ENCODE measurements at places on chromosomes 16 and 17.

GRCh38 chr17:78766743-78767294 is 15.3 kb downstream of the CYTH1 start:
- DNase-seq: no peak

DNA sequence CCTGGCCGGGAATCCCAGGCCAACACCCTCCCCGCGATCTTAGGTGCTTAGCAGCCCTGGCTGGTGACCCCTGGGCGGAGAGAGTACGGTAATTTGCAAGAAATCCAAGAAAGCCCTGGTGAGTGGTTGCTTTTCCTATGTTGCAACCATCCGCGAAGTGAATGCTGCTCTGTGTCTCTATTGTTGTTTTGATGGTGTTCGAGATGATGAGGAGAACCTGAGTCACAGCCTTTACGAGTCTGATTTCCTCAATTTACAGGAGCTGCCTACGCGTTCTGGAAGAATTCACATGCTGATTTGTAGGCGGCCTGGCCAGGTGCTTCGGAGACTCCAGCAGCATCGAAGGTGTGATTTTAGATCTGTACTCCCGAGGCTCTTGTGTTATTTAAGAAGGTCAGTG is 63.3 kb downstream of the TMEM235 start:
- no peak for DNase-seq

DNA sequence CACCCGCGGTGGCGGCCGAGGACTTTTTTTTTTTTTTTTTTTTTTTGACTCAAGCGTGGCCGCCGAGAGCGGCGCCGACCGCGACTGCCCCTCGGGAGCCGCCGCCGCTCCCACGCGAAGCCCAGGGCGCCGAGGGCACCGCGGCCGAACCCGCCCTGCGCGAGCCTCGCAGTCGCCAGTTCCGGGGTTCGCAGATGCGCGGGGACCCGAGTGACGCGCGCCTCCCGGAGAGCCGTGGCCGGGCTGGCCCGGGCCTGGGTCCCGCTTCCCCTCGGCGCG is 1.1 kb downstream of the METRNL start:
- DNase-seq: no peak

- no peak for DNase-seq
Observed at GRCh38 chr16:69589434-69590269, 23.9 kb downstream of the NFAT5 start.

DNA sequence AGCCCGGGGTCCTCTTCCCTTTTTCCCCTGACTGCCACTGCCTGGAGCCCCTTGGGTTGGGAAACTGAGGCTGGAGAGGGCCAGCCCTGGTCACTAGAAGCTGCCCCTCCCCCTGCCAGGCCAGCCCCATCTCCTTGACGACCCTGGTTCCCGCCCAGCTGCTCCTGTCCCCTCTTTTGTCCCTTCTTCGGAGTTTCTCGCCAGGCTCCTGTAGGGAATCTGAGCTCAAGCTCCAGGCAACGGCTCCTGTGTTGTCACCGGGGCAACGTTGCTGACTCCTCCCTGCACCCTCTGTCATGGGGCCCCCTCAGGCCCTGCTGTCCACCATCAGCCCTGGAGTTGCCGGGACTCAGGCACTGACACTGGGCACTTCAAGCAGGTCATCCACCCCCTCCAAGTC is 5.7 kb downstream of the LLGL1 start:
- DNase-seq: no peak

DNA sequence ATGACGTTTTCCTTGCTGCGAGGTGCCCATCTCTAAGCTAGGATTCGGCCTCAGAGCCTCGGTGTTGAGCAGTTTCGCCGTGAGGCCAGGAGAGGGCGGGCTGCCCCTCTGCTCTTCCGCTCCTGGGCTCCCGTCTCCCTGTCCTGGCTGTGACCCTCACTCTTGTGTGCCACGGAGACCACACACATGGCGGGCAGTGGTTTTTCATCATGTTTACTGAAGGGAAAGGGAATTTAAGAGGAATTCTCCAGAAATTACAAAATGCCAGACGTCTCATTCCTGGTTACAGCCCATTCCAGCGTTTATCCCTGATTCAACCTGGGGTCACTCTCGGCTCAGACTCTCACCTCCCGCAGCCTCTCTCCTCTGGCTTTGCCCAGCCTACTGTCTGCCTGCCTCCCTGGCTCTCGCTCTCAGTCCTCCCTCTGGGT is 96.8 kb upstream of the ELAC2 start:
- DNase-seq: no peak

- peak; percentile 58 for DNase-seq
Observed at GRCh38 chr17:48618256-48618896, 3.3 kb upstream of the HOXB8 start.

DNA sequence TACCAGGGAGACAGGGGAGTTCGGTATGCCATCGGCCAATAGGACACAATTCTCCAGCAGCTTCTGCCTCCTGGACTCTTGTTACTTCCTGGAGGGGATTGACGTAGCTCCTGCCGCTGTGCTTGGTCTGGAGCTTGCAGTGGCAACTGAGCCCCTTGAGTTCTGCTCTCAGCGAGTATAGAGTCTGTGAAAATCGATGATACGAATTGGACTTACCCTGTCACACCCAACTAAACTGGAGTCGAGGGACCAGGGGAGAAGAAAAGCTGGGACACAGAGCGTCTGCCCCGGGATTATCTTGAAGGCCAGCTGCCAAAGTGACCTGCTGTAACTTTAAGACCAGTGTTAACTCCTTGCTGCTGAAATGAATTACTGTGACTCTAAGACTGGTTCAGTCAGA is 22.2 kb downstream of the SEC14L1 start:
- no peak for DNase-seq

DNA sequence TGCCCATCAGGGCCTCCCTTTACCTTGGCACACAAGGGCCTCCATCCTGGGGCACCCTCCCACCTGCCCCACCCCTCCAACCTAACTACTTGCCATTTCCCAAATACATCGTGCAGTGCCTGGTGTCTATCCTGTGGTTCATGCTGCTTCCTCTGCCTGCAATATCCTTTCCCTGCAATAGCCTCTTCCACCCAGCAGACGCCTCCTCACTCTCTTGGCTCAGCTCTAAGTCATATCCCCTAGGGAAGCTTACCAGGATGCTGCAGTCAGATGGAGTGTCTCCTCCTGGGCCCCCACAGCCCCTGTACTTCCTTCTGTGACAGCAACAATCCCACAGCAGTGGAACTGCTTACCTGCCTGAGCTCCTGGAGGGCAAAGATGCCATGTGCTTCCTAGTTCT is 36.7 kb downstream of the CCDC182 start:
- no peak for DNase-seq

DNA sequence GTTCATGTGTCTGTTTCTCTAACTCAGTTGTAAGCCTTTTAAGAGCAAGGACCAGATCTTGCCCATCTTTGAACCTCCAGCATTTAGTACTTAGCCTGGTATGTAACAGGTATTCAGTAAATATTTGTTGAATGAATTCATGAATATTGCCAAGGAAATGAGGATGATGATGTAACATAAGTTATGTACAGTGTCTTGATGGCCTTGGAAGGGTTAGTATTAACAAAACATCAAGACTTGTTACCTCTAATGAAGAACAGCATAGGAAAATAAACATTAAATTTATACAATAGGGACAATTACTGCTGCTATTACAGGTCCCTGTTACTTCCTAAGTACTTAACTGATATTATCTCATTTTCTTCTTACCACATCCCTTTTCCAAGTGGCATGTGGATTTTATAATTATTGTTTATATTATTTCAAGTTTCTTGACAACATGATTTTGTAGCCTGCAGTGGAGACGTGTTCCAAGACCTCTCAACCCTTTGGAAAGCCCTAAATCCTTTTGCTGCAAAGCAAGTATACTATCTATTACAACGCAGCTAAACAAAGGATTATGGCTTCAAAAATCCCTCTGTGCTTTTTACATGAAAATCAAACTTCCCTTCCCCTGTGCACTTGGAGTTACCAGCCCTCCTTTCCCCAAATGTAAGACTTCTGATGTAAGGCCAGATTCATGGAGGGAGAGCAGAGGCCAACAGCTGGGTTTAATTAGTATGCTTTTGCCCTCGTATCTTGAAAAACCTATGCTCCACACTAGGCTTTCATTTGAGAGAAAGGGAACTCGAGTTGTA is 77.4 kb upstream of the SMIM36 start:
- no peak for DNase-seq

GRCh38 chr17:17153709-17154108 is 52.4 kb downstream of the PLD6 start:
- DNase-seq: no peak

- no peak for DNase-seq
Observed at GRCh38 chr17:50052241-50052796, 3.6 kb upstream of the ITGA3 start.

DNA sequence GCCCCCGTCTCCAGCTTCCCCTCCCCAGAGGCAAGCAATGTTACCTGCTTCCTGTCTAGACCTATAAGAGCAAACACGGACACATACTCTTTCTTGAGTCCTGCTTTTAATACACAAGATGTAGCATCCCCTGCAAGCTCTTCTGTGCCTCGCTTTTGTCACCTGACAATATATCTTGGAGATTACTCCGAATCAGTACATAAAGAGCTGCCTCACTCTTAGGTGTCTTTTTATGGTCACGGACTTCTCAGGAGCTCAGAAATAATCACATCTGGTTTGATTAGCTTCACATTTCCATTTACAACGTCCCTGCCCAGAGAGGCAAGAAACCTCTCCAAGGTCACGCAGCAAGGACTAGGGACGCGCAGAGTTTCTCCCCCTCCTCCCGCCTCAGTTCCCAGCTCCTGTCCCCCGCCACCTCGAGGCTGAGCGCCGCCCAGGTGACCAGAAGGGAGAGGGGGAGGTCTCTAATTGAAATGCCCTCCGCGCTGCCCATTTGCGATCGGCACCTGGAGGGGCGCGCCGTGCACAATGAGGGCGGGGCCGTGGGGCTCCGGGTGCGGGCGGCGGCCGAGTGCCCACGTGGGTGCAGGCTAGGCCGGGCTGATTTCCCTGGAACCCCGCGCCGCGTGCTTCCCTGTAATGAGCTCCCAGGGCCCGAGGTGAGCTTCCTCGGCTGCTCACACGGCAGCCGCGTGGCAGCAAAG is 13.8 kb upstream of the SEZ6 start:
- no peak for DNase-seq

- DNase-seq: no peak
Observed at GRCh38 chr16:82105107-82105506, 64.9 kb downstream of the MPHOSPH6 start.

DNA sequence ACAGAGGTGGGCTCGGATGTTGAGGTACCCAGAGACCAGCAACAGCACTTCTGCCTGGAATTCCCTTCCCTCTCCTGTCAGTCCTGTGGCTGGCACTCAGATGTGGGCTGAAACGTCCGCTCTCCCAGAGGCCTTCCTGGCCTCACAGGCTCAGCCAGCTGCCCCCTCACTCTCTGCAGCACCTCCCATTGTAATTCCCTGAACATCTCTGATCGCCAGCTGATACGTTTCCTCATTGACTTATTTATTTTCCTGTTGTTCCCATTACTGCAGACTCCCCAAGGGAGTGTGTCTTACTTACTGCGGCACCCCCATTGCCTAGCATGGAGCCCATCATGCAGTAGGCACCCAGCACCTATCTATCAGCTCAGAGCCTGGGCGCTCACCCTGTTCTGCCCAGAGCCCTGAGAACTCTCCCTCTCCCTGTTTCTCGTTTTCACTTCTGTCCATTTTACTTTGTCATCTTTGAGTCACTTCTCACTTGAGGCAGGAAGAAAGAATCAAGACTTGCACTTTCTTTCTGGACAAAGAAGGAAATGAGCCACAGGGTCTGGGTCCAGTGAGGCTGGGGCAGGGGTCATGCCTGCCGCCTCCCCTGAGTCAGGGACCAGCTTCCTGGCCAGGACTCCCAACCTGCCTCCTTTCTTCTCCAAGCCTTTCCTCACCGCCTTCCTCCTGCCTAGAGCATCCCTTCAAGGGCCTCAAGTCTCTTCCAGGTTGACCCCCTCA is 10.2 kb downstream of the CDH5 start:
- DNase-seq: no peak

GRCh38 chr17:20008242-20009051 is 712 bp upstream of the SPECC1 start:
- DNase-seq: no peak

DNA sequence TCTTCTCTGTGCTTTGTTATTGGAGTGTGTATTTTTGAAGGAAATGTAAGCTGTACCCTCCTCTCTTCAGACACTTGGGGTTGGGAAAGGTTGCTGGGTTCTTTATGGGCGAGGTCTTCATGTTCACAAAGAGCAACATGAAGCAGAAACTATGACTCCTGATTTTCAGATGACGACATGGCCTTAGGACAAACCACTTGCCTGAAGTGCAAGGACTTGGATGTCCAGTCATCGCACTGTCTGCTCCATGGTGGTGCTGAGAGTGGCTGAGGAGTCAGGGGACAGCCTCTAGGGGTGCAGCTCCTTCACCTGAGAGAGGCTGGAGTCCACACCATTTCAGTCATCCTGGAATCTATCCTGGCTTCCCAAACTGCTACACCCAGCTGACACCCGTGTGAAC is 183.9 kb upstream of the CDH5 start:
- DNase-seq: no peak

DNA sequence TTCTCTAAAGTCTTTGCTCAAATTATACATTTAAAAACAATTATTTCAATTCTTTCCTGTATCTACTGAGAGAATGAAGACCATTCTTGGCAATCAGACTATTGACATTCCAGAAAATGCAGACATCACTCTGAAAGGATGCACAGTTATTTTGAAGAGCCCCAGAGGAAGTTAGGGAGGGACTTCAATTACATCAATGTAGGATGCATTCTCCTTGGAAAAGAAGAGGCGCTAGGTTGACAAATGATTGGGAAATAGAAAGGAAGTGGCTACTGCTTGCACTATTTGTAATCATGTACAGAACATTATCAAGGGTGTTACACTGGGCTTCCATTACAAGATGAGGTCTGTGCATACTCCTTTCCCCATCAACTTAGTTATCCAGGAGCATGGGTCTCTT is 74.3 kb downstream of the SSH2 start:
- no peak for DNase-seq

- no peak for DNase-seq
Observed at GRCh38 chr17:75064867-75065561, 18.0 kb downstream of the KCTD2 start.

- DNase-seq: no peak
Observed at GRCh38 chr16:87818533-87819161, 50.7 kb downstream of the SLC7A5 start.

GRCh38 chr17:58452738-58453137 is 35.4 kb upstream of the RNF43 start:
- no peak for DNase-seq

DNA sequence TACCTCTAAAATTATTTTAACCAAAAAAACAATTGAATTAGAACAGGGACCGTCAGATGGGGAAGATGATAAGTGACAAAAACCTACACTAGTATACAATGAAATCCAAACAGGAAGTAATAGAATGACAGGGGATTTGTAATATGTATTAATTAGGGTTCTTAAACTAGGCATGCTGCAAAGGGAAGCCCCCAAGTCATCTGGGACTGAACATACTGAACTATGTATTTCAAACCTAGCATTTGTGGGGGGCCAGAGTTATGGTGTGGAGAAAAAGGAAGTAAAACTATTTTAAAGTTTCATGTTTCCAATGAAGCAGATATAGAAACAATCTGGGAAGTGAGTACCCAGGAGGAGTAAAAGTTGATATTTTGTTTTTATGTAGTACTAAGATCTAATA is 133.2 kb upstream of the HS3ST3A1 start:
- no peak for DNase-seq

All from activated naive CD8-positive, alpha-beta T cell treated with anti-CD3 and anti-CD28 coated beads, Interleukin-2, amount 50 U/mL, for 16 hours (primary cell).